ENCODE measurements at places on chromosomes 3 and 15.

- H3K27ac ChIP-seq = peak overlapping the region; percentile 85
- peak overlapping the region; percentile 95 for H3K4me3 ChIP-seq
- H3K36me3 ChIP-seq = peaks cover 12% of the 10 kb centered on the region
- peaks cover 30% of the 10 kb centered on the region for H3K4me1 ChIP-seq
- H3K27me3 ChIP-seq = peaks cover 5% of the 10 kb centered on the region
- DNase-seq = no peak
Measured at GRCh38 chr3:186566772-186567071, 417 bp downstream of the TBCCD1 start.

GRCh38 chr3:186458306-186459107, 85.7 kb downstream of the CRYGS start:
- no peak overlapping the region for H3K4me3 ChIP-seq
- H3K27ac ChIP-seq = no peak overlapping the region
- peaks cover 2% of the 10 kb centered on the region for H3K4me1 ChIP-seq
- no peaks in the 10 kb centered on the region for H3K36me3 ChIP-seq

- H3K4me3 ChIP-seq = no peak overlapping the region
- no peaks in the 10 kb centered on the region for H3K36me3 ChIP-seq
- peaks cover 8% of the 10 kb centered on the region for H3K4me1 ChIP-seq
- DNase-seq = no peak
- no peak overlapping the region for H3K27ac ChIP-seq
- H3K27me3 ChIP-seq = no peaks in the 10 kb centered on the region
Measured at GRCh38 chr3:165640970-165641369, 196.3 kb downstream of the BCHE start.

DNA sequence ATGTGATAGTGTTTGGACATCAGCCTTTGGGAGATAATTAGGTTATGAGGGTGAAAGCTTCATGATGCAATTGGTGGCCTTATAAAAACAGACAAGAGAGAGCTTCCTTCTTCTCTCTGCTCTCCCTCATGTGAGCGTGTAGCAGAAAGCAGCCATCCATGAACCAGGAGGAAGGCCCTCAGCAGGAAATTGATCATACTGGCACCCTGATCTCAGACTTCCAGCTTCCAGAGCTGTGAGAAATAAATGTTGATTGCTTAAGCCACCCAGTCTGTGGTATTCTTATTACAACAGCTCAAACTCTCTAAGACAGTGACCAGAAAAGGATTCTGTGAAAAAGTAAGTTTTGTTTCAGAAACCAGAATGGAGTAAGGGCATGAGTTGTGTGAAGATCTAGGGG, 13.3 kb downstream of the STAC start:
- no peaks in the 10 kb centered on the region for H3K27me3 ChIP-seq
- H3K4me3 ChIP-seq = no peak overlapping the region
- no peaks in the 10 kb centered on the region for H3K36me3 ChIP-seq
- no peaks in the 10 kb centered on the region for H3K4me1 ChIP-seq
- no peak overlapping the region for H3K27ac ChIP-seq

DNA sequence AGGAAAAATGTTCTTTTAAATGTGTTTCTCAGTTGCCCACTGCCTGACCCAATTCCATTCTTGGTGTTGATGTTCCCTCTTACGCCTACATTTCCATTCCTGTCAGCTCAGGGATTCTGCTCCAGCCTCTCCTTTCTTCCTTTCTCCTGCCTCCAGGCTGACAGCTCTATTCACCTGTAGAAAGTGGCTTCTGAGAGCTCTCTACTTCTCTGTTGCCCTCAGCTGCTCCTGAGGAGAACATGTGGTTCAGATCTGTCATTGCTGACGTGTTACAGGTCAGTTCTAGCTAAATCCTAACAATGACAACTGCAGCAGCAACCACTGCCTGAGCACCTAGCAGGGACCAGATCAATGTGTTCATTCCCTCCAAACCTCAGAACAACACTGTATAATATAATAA, 144.9 kb upstream of the PLAAT1 start:
- no peaks in the 10 kb centered on the region for H3K4me1 ChIP-seq
- no peaks in the 10 kb centered on the region for H3K36me3 ChIP-seq
- no peaks in the 10 kb centered on the region for H3K27me3 ChIP-seq
- no peak overlapping the region for H3K4me3 ChIP-seq
- no peak overlapping the region for H3K27ac ChIP-seq

GRCh38 chr3:146589899-146590508, 15.1 kb downstream of the PLSCR5 start:
- no peaks in the 10 kb centered on the region for H3K4me1 ChIP-seq
- DNase-seq = peak; percentile 21
- no peak overlapping the region for H3K27ac ChIP-seq
- no peak overlapping the region for H3K4me3 ChIP-seq
- H3K36me3 ChIP-seq = no peaks in the 10 kb centered on the region

- no peak for DNase-seq
- H3K4me3 ChIP-seq = no peak overlapping the region
- peak overlapping the region; percentile 74 for H3K27ac ChIP-seq
- no peaks in the 10 kb centered on the region for H3K36me3 ChIP-seq
- peaks cover 12% of the 10 kb centered on the region for H3K4me1 ChIP-seq
Measured at GRCh38 chr3:113831103-113831355, 7.6 kb upstream of the GRAMD1C start.

DNA sequence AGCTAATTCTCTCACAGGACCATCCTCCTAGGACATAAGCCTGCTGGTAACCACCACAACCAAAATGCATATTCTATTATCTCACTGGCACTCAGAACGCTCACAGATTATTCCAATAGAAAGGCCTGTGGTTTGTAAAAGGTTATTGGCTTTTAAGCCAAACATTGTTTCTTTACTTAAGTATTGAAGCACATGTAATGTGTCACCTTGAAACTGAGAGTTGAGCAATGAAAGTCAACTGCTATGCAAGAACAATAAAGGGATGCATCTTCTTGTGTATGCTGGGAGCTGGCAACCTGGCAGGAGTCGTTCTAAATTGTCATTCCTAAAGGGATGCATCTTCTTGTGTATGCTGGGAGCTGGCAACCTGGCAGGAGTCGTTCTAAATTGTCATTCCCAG, 298.6 kb upstream of the DNAJC19 start:
- H3K27me3 ChIP-seq = no peaks in the 10 kb centered on the region
- peaks cover 9% of the 10 kb centered on the region for H3K4me1 ChIP-seq
- H3K27ac ChIP-seq = no peak overlapping the region
- no peaks in the 10 kb centered on the region for H3K36me3 ChIP-seq

DNA sequence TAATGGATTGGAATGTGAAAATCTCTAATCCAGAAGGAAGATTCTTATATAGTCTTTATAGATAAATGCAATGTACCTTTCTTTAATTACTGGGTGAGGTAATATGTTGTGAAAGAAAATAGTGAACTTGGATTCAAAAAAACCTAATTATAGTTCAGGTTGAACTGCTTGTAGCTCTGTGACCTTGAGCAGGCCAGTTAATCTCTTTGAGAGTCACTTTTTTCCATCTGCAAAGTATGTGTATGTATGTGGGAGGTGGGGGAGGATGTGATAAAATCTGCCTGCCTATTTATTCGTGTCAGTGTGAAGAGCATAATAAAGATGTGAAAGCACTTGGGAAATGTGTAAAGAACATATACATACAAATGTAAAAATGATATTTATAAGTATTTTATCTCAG, 34.4 kb downstream of the GLCE start:
- H3K27me3 ChIP-seq = no peaks in the 10 kb centered on the region
- H3K36me3 ChIP-seq = no peaks in the 10 kb centered on the region
- no peak overlapping the region for H3K4me3 ChIP-seq
- no peak overlapping the region for H3K27ac ChIP-seq
- no peaks in the 10 kb centered on the region for H3K4me1 ChIP-seq
- DNase-seq = no peak

DNA sequence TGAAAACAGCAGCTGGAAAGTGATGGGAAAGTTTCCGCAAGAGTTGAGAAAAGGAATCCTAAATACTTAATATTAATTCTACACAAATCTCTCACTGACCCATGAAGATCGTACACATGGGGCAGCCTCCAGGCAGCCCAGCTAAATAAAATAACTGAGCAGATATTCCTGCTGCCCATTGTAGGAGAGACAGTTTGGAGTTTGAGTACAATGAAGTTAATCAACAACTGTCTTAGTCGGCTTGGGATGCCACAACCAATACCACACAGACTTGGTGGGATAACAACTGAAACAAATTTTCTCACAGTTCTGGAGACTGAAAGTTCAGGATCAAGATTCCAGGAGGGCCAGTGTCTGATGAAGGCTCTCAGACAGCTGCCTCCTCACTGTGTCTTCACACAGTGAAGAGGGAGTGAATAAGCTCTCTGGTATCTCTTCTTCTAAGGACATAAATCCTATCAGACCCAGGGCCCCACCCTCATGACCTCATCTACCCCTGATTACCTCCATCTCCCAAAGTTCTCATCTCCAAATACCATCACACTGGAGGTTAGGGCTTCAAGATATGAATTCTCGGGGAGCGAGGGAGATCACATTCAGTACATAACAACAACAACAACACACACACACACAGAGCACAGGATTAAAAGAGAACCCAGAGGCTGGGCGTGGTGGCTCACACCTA, 9.7 kb downstream of the TRPM7 start:
- no peaks in the 10 kb centered on the region for H3K4me1 ChIP-seq
- H3K4me3 ChIP-seq = no peak overlapping the region
- no peaks in the 10 kb centered on the region for H3K36me3 ChIP-seq
- H3K27me3 ChIP-seq = no peaks in the 10 kb centered on the region

GRCh38 chr3:169613053-169613803, 50.3 kb downstream of the MECOM start:
- H3K4me1 ChIP-seq = peaks cover 28% of the 10 kb centered on the region
- no peak overlapping the region for H3K27ac ChIP-seq
- DNase-seq = no peak
- H3K4me3 ChIP-seq = no peak overlapping the region
- no peaks in the 10 kb centered on the region for H3K36me3 ChIP-seq

GRCh38 chr15:101060576-101061551, 141.7 kb downstream of the LRRK1 start:
- H3K4me3 ChIP-seq = no peak overlapping the region
- H3K27me3 ChIP-seq = peaks cover 14% of the 10 kb centered on the region
- H3K27ac ChIP-seq = no peak overlapping the region
- no peak for DNase-seq

DNA sequence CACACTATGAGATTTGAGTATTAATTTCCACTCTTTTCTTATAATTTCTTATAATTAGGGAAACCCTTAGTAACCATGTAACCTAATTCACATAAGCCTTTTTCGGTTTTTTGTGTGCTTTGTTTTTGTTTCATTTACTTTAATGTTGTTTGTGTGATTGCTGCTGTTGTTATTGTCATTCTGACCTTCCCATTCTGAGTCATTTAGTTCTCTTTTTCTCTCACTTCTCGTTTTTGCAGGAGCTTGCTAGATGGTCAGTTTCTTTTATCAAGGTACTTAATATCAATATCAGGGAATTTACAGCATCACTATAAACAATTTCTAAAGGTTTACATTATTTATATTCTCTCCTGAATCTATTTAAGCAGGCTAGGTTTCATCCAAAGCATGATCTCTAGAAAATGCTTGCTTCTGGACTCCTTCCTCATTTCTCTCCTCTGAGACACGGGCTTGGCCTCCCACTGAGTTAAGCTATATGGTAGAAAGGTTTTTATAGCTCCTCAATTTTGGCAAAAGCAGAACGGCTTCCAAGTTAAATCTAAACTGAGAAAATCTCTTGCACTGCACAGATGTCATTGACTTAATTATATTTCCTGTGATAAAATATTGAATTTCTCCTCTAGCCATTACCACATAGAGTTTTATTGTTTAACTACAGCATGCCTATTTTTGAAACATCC, 534.2 kb downstream of the NSUN3 start:
- H3K27me3 ChIP-seq = no peaks in the 10 kb centered on the region
- H3K27ac ChIP-seq = no peak overlapping the region
- no peaks in the 10 kb centered on the region for H3K36me3 ChIP-seq
- H3K4me3 ChIP-seq = no peak overlapping the region

DNA sequence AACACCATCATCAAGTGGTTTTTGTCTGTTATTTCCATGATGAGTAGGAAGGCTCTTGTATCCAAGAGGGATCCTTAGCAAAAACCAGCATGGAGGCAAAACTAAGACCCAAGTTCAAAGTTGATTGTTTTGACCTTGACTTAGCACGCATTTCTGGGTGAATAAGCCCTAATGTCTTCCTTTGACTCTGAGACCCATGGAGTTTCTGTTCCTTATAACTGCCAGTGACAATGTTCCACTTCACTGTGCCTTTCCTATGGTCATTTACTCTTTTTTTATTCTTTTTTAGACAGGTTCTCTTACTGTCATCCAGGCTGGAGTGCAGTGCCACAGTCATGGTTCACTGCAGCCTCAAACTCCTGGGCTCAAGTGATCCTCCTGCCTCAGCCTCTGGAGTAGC, 118.2 kb upstream of the MRPL3 start:
- no peaks in the 10 kb centered on the region for H3K4me1 ChIP-seq
- no peak for DNase-seq
- H3K4me3 ChIP-seq = no peak overlapping the region
- H3K36me3 ChIP-seq = no peaks in the 10 kb centered on the region

DNA sequence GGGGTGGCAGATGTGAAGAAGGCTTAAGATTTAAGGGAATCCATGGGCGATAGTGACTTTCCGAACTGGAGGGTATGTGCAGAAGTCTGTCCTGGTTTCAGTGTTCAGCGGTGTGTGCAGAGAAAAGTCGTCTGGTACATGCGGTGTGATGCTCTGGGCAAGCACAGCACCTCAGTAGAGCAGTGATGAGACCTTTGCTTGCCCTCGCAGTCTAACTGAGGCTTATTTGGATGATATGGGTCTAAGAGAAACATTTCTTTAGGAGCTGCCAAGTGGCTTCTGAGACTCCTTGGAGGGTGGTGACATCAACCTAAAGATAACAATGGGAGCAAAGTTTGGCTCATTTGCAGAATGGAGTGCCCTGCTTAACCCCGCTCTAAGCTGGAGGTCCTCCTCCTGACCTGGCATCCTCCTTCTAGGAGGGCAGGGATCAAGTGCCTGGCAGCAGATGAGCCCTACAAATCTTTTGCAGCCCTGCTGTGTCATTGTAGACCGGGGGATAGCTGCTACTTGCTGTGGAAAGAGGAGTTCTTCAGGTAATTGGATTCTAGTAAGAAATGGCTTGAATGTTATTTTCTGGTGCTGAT, 228.1 kb upstream of the AZI2 start:
- peak; percentile 6 for DNase-seq
- H3K4me1 ChIP-seq = peaks cover 9% of the 10 kb centered on the region
- H3K27ac ChIP-seq = no peak overlapping the region

DNA sequence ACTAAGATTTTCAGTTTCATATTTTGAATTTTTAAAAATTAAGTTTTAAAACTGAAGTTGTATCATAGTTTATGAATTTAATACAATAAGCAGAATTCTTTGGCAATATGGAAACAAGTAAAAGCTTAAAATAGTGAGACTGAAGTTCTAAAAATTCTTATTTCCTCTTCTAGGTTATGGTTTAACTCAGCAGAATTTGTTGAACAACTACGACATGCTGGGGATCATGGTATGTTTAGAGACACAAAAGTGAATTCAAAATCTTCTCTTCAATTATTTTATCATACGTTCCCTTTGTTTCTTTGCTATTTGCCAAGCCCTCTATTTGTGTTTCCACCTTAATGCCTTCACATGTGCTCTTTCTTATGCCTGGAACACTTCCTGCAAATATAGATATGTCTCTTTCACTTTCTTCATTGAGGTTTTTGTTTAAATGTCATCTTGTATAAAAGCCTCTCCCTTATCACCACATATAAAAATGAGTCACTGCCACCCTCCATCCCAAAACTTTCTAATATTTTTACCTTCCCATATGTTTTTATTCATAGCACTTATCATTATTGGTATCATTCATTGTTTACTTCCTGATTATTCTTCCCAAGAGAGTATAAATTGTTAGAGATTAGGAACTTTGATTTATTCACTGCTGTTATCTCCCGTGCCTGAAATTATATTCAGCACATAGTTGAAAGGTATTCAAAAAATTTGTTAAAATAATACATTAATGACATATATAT, 6.4 kb downstream of the SUCNR1 start:
- peaks cover 5% of the 10 kb centered on the region for H3K4me1 ChIP-seq
- H3K27ac ChIP-seq = no peak overlapping the region
